ENCODE measurements at places on chromosomes 2 and 18.

DNA sequence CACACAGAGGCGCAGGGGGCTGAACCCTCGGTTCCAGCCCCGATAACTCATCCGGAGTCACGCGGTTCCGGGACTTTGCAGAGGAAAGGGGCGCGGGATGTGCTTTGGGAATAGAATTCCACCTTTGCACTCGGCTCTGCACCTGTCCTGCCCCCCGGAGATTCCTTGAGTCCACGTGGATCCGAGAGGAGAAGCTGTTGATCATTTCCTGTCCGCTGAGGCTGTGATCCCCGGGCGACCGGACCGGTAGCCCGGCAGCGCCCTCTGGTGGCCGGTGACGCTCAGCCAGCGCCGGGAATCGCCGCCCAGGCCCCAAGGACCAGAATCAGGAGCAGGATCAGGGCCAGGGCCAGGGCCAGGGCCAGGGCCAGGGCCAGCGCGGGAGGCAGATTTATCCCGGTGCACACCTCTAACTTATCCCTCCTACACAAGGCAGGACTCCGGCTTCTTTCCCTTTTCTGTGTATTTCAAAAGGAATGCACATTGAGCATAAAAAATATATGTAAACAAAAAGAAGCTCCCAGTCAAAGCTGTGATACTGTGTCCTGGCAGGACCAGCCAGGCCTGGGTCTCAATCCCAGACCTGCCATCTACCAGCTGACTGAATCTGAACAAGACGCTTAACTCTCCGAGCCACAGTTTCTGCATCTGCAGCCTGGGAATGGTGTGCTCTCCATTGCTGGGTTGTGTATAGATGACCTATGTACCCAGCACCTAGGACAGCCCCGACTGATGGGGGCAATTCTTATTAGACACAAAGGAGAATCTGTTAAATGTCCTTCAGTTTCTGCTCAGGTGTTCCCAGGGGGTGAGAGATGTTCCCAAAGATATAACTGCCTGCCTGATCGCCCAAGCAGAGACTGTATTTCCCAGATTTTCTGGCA, 8.5 kb upstream of the SPATA3 start:
- DNase-seq = peak; percentile 63

DNA sequence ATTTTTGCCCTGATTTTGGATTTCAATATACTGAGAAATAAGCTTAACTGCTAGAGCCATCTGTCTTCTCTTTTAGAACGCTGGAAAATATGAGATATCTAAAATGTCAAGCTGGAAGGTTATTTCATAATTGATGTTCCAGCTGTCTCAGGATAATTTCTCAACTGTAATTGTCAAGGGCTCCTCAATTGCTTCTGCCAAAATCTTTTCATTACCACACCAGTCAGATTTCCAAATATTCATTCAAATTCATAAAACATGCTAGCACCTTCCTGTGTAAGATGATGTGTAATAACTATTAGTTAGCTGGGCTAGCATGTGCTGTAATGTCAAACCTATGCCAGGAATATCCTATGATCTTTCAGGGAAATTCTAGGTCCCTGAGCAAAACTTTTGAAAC, 88.1 kb downstream of the TNFRSF11A start:
- DNase-seq = no peak

- no peak for DNase-seq
Measured at GRCh38 chr2:122028371-122029100, 273.1 kb downstream of the TSN start.

DNA sequence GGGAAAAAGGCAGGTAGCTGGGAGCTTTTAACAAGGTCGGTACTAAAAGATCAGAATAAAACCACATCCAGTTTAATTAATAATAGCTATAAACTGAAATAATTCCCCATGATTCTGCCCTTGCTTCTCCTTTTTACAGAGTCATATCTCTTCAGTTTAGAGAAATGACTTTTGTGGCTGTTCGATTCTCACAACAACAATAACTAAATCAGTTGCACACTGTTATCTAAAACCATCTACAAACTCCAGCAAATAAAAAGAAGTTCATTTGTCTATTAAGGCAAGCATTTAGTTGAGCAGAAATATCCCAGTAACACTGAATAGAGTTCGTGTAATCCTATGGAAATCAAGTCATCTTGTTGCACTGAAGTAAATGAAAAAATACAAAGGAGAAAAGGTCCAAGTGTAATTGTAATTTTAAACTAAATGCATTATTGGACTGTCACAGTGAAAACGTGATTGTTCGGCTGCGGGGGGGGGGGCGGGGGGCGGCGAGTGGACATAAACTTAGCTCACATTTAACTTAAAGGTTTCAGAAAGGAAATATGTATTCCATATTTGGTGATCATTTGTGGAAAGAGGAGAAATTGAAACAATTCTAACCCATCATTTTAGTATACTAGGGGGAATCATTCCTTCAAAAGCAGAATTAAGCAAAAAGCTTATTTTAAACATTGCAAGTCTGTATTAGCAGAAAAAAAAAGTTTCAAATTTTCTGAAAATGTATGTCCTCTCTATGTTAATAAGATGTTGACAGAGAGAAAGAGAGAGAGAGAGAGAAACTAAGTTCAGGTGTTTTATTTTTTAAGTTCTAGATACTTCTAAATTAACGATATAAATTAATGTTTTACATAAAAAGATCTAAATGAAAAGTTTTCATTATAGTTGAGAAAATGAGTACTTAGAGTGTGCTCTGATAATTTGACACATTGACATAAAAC, 144.5 kb downstream of the MEIS1 start:
- DNase-seq = no peak

DNA sequence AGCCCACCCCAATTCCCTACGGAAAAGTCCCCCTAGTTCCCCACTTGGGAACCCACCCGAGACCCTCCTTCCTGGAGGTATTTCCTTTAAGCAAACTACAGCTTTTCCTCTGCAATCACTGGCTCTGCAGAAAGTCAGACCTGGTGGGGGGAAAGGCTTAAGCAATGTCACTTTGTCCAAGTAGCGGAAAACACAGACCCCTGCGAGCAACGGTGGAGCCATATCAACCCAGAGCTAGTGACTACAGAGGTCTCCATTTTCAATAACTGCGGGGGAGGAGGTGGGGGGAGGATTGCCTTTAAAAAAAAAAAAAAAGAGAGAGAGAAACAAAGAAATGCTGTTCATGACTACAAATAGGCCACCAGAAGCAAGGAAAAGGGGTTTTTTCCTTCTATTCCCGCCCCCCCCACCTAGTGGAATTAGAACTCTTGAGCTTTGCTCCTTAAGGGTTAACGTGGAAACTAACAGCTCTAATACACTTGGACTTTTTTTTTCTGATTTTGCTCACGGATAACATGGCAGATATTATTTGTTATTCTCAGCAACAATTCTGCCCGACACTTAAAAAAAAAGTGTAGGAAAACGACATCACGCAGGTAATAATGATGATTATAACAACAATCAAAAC, 1.1 kb upstream of the FRZB start:
- DNase-seq = no peak

DNA sequence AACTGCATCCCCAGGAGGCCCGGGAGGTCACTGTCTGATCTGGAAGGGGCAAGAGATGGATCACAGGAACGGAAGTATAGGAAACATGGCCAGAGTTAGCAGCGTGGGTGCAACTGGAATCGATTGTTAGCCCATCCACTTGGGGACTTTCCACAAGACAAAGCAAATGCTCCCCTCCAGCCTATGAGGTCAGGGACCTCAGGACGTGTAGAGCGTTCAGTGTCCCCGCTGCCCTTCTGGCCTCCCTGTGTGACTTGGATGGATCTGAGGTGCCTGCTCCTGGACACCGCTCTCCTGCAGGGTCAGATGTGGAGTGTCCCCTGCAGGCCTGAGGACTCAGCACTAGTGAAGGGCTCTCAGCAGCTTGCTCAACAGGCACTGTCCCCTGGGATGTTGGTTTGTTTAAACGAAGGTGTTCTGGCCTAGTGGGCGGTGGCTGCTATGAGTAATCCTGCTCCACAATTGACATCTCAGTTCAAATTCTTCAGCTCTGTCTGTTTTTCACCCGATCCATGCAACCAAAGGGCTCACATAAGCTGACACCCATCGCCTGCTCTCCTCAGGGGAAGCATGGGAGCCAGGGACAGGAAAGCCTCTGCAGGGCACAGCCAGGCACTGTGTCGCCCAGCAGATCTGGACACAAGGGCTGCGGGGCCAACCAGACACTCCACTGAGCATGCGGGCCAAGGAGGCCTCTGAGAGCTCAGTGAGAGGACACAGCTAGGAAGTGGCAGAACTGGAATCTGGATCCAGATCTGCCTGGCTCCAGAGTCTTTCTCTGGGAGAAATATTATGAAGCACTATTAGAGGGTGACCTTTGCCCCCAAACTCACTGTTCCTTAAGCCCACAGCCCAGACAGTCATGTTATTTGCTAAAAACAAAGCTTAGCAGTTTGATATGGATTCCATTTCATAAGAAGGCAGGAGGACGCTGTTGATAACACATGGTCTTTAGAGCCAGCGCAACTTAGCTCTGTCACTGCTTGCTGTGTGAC, 78.5 kb downstream of the RHOB start:
- DNase-seq = no peak

GRCh38 chr2:27844821-27845255, 45.3 kb downstream of the RBKS start:
- no peak for DNase-seq

GRCh38 chr2:121177896-121178295, 107.1 kb downstream of the TFCP2L1 start:
- DNase-seq = no peak

- no peak for DNase-seq
Measured at GRCh38 chr2:96616535-96616934, 21.6 kb downstream of the KANSL3 start.

GRCh38 chr2:3149441-3150217, 228.0 kb downstream of the EIPR1 start:
- DNase-seq = no peak

DNA sequence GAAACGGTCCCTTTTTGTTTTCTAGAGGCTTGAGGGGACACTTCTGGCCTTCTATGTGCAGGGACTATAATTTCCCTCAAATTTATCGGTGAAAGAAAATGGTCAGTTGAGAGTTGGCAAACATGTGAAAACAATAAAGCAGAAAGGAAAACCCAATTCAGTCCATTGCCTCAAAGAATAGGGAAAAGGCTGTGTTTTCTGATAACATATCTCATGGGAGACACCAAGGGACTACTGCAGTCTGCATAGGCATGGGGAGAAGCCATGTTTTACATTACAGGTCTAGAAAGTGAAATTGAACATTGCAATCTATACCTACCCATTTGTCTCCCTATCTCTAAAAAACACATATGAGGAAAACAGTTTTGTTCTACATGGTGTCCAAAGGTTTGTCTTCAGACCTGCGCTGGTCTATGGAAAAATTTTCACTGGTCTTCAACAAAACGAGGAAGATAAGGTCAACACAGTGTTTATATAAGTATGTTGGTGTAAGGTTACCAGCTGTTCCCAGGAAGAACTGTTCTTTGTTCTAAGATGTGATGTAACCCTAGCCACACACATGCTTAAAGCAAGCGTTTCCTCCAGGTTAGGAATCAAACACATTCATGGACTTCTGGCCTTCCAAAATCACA, 179.7 kb downstream of the MREG start:
- no peak for DNase-seq

- no peak for DNase-seq
Measured at GRCh38 chr2:226378753-226379705, 420.6 kb downstream of the IRS1 start.

GRCh38 chr2:188285774-188286173, 5.9 kb upstream of the GULP1 start:
- no peak for DNase-seq

- DNase-seq = no peak
Measured at GRCh38 chr2:55923091-55923981, at the start of gene EFEMP1. Gene EFEMP1 (minus strand): TSS chr2:55923782. CDS start chr2:55922440, 1,342 bp downstream.

DNA sequence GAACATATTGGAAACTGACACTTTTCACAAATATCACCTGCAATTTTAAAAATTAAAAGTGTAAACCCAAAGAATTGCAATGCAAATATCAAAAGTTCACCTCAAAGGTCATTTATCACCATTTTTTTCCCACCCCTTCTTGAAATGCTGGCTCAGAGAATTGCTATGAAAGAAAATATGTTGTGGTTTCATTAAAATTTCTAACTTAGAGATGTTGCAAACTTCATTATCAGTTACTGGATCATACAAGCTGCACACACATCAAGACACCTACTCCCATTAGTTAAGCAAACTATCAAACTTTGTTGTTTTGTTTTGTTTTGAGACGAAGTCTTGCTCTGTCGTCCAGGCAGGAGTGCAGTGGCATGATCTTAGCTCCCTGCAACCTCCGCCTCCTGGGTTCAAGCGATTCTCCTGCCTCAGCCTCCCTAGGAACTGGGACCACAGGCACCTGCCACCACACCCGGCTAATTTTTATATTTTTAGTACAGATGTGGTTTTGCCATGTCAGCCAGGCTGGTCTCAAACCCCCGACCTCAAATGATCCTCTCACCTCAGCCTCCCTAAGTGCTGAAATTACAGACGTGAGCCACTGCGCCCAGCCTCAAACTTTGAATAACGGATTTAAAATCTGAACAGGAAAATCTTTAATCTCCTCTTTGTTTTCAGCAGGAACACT, 37.0 kb downstream of the STK39 start:
- no peak for DNase-seq

- no peak for DNase-seq
Measured at GRCh38 chr2:96241227-96241626, 24.6 kb downstream of the TMEM127 start.

- no peak for DNase-seq
Measured at GRCh38 chr2:197011801-197012641, 85.5 kb upstream of the PGAP1 start.

DNA sequence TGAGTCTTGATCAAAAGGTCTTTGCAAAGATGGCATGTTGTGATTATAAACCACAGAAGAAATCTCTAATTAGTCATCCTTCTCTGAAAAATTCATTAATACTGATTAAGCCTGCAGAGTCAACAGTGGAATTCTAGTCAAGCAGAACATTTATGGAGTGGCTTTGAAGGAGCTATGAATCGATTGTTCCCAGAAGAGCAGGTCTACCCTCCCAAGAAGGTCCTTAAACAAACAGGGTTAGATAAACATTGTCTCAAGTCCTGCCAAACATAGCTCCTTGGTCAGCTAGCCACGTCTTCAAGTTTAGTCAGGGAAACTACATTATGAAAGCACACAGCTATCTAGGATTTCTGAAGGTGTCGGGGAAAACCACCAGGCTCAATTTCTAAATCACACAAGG, 88.9 kb downstream of the ITGA4 start:
- no peak for DNase-seq

GRCh38 chr18:69784815-69785214, 162.9 kb downstream of the CD226 start:
- no peak for DNase-seq

- no peak for DNase-seq
Measured at GRCh38 chr2:263774-264492, at the start of gene SH3YL1. Gene SH3YL1 (minus strand): TSS chr2:264032. CDS start chr2:263984, 48 bp downstream.

GRCh38 chr2:232894746-232895145, 24.7 kb downstream of the SNORC start:
- no peak for DNase-seq

GRCh38 chr2:101986376-101986775, 5.4 kb upstream of the IL1R2 start:
- no peak for DNase-seq

GRCh38 chr18:75742516-75742915, 315.0 kb upstream of the SMIM21 start:
- DNase-seq = no peak
